ENCODE measurements at places on chromosomes 1 and 21.

- no peak for DNase-seq
Observed at GRCh38 chr21:26366781-26367180, 196.2 kb upstream of the APP start.

- DNase-seq = no peak
Observed at GRCh38 chr21:34910396-34910795, 138.7 kb downstream of the RUNX1 start.

- no peak for DNase-seq
Observed at GRCh38 chr1:10888791-10889649, 92.6 kb upstream of the CASZ1 start.

DNA sequence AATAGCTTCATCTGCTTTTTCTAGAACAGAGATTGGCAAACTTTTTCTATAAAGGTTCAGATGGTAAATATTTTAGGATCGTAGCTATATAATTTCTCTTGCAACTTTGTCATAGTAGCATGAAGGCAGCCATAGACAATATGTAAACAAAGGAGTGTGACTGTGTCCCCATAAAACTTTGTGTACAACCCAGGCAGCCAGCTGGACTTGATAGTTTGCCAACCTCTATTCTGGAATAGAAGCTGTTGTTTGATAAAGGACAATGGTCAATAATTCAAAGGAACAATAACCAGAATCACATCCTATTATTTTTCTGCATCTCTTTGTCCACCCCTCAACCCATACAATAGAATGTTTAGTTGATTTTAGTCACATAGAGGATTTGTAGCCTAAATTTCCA is 286.7 kb downstream of the LMX1A start:
- DNase-seq = no peak

DNA sequence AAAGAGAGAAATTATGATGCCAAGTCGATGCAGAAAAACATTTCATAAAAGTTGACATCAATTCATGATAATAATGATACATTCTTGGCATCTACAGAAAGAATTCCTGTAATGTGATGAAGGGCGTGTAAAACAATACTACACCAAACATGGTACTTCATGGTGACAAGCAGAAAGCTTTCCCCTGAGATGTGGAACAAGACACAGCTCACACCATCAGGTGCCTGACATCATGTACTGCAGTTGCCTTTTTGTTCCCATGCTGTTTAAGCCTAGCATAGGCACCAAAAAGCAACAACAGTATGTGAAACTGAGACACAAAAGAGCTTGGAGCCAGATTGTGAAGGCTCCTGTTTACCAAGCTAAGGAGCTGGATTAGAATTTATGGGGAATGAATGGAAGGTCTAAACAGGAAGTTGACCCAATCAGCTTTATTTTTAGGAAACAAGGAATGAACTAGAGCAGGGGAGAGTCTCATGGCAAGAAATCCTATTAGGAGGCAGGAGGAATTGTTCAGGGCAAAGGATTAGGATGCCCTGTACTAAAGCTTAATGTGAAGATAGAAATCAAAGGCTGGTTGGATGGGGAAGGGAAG is 67.2 kb downstream of the SYDE2 start:
- DNase-seq = no peak

- no peak for DNase-seq
Observed at GRCh38 chr1:1092149-1092855, 18.2 kb upstream of the RNF223 start.
